ENCODE measurements at places on chromosomes 7 and 10.

- no peak for DNase-seq
These were observed 263.4 kb downstream of the CDC14C start for GRCh38 chr7:49187543-49188268.

- DNase-seq = no peak
These were observed 159.7 kb upstream of the YAE1 start for GRCh38 chr7:39406467-39406866.

DNA sequence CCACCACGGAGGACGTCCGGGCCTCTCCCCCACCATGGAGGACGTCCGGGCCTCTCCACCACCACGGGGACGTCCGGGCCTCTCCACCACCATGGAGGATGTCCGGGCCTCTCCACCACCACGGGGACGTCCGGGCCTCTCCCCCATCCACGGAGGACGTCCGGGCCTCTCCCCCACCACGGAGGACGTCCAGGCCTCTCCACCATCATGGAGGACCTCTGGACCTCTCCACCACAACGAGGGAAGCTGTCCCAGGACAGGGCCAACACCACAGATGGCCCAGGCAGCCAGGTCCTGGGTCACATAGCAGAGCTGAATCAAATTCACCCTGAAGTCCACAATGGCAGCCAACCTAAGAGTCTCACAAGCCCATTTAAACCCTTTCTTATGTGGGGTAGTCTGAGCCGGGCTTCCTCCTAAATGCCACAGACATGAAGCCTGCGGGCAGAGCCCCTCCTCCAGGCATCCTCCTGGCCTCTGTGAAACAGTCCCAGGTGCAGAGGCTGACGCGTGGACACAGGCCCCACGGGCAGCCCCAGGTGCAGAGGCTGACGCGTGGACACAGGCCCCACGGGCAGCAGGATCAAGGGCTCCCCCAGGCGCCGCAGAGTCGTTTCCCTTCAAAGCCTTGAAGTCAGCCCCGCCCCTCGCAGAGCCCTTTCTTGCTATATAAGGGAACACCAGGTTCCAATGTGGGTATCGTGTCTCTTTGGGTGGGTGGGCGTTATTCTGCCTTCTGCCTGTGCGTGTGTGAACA lies 47.0 kb downstream of the FOXL3 start:
- no peak for DNase-seq

DNA sequence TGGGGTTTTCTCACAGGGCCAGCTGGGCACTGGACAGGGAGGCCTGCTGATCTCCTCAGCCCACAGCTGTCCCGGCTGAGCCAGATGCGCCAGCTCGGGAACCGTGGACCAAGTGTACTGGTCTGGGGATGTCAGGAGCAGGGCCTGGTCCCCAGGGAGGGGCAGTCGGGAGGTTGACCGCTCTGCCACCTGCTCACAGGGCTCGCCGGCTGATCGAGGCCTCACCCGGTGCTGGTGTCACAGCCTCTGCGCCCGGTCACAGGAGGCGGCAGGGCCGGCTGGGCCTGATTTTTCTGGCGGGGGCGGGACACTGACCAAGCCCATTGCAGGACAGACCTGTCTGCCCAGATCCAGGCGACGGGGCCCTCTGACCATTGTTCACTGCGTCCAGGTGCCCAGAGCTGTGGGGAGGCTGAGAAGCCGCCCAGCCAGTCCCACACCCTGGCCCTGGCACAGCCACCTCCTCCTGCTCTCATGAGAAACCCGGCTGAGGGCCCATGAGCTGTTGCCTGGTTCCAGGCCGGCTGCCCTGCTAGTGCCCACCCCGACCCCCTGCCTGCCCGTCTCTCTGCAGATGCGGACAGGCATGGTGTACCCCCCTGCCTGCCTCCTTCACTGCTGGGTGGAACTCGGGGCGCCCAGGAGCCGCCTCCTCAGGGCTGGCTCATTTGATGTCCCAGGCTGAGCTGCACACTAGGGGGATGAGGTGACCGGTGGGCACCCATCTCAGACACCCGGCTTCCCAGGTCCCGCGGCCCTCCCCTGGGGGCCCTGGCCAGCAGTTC lies 3.0 kb upstream of the TMEM184A start:
- no peak for DNase-seq

DNA sequence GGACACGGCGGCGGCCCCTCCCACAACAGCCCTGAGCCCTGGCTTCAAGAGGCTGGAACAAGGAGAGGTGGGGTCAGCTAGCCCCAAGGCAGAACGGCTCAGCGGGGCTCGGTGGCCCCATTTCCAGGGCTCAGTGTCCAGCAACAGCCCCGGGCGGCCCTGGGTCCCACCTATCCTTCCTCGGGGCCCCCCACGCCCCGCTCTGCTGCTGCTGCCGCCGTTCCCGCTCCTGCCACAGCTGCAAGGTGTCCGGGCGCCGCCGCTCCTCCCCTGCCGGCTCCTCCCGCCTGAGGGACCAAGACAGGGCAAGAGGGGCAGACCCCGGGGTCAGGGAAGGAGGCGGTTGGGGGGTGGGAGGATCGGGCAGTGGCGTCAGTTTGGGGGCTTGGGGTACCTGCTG lies 3.4 kb upstream of the SAP25 start:
- no peak for DNase-seq

DNA sequence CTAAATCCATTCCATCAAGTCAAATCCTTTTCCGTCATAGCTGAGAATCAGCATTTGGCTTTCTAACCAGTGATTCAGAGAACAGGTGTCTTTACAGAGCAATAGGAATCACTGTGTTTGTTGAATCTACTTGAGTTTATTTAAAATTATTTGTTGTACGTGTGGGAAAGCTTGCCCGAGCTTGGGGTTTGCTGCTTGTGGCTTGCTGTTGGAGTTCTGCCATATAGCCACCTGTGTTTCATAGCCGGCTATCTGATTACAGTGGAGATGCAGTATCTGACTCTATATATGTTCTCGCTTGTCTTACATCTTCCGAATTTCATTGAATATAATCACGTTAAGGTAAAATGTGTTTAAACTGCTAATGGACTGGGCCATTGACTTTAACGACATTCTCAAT lies 274.3 kb upstream of the MKI67 start:
- no peak for DNase-seq

DNA sequence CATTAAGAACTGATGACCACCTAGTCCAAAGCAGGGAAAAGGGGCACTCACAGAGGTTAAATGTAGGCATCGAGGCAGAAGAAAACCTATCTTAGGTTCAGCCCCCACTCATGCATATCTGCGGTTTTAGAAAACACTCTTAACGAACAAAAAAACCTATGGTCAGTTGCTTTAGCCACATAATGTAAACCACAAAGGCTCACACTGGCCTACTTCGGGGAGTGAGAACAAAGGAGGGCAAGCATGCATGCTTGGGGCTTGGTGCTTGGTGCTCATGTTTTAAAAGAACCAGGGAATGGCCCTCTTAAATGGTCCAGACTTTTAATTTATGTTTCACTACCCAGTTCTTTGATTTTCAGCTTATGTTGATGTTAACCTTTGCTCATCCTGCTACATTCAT lies 14.2 kb downstream of the INSYN2A start:
- no peak for DNase-seq

- peak; percentile 70 for DNase-seq
These were observed 4.5 kb downstream of the KAZALD1 start for GRCh38 chr10:101066146-101066895.

- DNase-seq = no peak
These were observed 25.4 kb downstream of the STAM start for GRCh38 chr10:17669185-17669872.

DNA sequence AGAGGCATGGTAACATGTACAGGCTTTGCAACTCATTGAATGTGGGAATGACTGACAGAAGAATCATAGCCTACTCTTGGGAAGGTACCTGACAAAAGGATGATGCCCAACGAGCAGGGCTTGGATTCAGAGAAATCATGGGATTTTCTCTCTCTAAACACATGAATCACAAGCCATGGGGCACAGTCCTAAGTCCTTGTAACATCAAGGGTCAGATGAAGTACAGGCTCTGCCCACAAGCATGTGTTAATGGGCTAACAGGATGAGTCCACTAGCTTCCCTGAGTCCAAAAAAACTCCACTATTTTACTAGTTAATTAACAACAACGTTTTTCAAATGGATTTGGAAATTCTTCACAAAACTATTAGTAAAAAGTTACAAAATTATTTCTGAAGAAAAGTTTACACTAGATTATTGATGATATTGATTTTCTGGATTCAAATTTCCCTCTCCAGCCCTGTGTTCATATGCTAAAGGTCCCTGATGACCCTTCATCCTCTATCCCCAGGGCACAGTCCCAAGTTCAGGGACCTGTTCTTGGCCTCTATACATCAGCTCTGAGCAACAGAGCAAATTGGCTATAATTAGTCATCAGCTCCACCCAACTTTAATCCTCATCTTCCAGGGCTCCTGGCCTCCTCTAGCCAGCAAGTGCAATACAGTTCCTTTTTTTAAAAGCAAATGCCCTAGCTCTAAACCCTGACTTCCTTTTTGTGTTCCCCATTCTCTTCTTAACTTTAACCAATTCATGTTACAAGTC lies 99.8 kb downstream of the GSAP start:
- DNase-seq = peak; percentile 60

DNA sequence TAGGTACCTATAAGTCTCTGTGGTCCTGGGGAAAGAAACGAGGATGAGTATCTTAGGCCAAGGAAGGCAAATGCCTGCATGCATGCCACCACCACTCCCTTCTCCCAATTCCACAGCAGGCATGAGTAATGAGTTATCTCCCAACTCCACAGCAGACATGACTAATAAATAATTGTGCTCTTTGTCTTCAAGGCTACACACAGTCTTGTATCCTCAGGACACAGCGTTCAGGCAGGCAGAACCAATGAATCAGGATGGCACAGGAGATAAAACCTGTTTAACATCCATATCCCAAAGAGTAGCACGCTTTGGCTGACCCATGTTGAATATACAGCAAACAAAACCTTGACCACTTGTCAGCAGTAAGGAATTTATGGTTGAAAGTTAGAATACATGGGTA lies 229.7 kb upstream of the NFE2L3 start:
- DNase-seq = no peak

DNA sequence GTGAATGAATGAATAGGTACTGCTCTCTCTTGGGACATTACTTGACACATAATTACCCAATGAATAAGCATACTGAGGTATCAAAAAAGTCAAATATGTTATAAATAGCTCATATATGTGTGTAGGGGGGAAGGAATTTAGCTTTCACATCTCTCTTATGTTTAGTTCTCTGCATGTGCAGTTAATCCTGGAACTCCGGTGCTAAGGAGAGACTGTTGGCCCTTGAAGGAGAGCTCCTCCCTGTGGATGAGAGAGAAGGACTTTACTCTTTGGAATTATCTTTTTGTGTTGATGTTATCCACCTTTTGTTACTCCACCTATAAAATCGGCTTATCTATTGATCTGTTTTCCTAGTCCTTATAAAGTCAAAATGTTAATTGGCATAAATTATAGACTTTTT lies 1.2 kb downstream of the CFTR start:
- no peak for DNase-seq

GRCh38 chr10:98365406-98366061 lies 49.4 kb downstream of the PYROXD2 start:
- no peak for DNase-seq

DNA sequence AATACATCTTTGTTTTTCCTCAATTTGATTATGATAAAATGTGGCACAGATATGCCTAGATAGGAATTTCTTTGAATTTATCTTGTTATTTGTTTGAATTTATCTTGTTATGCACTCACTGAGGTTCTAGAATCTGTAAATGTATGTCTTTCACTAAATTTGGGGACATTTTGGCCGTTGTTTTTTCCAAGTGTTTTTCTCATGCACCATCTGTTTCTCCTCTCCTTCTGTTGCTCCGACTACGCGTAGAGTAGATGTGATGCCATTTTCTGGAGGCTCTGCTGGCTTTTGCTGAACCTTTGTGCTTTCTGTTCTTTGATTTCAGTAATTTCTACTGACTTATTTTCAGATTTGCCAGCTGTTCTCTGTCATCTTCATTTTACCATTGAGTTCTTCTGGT lies 101.9 kb downstream of the INPP5A start:
- DNase-seq = no peak

- no peak for DNase-seq
These were observed 74.4 kb upstream of the PDZD8 start for GRCh38 chr10:117449636-117450035.

DNA sequence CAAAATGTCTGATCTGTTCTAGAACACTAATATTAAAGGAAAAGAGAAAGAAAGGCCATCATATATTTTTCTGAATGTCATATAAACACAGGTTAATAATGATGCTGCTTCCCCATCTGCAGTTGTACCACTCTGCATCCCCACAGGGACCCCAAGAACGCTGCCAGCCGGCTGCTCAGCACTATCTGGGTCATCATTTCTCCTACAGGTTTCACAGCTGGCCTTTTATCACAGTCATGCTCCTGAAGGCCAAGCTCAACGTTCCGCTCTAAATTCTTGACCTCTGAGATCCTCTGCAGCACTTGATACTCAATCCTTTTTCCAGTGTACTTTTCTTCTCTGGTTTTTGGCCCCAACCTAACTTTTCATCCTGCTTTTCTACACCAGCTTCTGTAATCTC lies 4.8 kb downstream of the IDI1 start:
- no peak for DNase-seq

- DNase-seq = no peak
These were observed 66.3 kb downstream of the NEURL1 start for GRCh38 chr10:103559776-103560175.

DNA sequence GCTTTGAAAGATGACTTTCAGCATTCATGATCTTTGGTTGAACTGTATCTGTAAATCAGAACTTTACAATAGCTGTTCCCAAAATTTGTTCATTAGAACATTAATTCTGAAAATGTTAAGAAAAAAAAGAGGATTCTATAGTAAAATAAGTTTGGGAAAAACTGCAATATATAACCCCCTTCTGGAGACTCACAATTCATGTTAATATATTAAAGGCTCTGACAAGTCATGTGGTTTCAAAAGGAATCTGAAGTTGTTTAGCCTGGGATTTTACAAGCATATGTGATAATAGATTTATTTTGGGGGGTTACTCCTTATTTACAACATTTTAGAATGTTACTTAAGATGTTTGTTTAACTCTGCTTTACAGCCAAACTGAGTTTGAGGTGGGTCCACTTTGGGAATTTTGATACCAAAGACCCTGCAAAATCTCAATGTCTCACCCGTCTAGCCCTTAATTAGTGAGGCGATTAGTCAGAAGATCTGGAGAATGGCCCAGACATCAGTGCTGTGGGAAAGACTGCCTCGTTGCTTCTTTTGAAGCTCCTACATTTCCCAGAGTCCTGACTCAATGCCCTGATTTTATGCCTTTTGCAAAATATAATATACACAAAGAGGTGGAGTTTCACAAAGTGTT lies 40.0 kb downstream of the CDK1 start:
- DNase-seq = no peak
